ENCODE measurements at places on chromosomes 5 and 9.

- no peak for DNase-seq
Observed at GRCh38 chr9:134348404-134349155, 22.3 kb downstream of the RXRA start.

DNA sequence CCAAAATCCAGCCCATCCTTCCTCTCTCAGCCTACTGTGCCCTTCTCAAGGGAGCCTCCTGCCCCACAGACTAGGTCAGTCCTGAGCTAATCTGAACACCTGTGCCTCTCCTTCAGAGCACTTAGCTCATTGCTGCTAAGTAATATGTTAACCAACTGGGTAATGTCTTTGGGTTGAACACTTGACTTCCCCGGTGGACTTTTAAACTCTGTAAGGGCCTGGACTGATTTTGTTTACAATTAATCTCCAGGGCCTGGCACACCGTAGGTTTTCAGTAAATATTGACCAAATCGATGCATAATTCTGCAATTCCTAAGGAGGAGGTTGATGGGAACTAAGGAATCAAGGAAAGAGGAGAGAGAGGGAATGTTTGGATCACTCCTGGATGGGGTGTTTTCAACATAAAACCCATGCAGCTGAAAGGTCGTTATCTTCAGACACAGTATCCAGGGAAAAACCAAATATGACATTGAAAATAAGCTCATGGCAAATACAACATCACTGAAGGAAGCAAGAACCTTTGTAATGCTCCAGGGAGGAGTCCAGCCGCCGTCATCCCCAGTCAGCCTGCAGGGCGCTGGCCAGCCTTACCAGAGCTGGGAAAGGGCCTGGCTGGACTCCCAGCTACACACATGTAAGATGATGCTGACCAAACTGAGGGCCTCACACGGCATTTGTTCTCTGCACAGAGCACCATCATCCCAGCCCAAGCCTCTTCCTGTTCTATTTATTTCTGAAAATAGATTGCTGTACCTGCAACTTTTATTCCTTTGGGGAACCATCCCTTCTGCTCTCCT is 166.3 kb downstream of the C5orf15 start:
- DNase-seq, result no peak

GRCh38 chr9:123225374-123225813 is 43.0 kb downstream of the STRBP start:
- DNase-seq, result peak; percentile 67

- no peak for DNase-seq
Observed at GRCh38 chr9:109509611-109510010, 11.5 kb upstream of the PTPN3 start.

DNA sequence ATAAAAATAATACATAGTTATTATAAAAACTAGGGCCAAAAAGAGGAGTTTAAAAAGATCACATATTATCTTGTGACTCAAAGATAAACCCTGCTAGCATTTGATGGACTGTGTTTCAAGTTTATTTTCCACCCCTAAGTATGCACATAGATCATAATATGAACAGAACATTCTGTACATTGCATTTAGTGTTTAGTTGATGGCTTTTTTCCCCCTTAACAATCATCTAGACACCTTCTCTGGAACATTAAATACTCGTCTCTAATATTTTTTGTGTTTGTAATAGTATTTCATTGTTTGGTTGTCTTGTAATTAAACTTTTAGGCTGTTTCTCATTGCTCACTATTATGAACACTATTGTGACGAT is 10.5 kb downstream of the COL15A1 start:
- DNase-seq, result no peak

- DNase-seq, result no peak
Observed at GRCh38 chr9:107620236-107620635, 130.7 kb upstream of the KLF4 start.

DNA sequence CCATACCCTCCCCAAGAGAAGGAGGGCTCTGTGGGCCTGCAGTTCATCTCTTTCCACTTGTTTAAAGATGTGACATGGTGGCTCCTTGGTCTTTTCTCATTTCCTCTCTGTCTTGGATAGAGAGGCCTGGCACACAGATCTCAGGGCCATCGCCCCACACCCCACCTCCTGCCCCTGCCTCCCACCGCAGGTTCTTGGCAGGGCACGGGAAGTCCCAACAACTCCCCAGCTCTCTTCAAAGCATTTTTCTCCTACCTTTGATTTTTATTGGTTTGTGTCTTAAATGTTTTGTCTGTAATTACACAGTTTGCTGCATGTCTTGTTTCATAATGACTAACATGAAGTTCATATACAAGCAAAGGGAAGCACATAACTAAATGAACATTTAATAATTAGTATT is 178.5 kb upstream of the MSX2 start:
- no peak for DNase-seq

GRCh38 chr5:64569858-64570257 is 64.0 kb downstream of the RGS7BP start:
- no peak for DNase-seq

DNA sequence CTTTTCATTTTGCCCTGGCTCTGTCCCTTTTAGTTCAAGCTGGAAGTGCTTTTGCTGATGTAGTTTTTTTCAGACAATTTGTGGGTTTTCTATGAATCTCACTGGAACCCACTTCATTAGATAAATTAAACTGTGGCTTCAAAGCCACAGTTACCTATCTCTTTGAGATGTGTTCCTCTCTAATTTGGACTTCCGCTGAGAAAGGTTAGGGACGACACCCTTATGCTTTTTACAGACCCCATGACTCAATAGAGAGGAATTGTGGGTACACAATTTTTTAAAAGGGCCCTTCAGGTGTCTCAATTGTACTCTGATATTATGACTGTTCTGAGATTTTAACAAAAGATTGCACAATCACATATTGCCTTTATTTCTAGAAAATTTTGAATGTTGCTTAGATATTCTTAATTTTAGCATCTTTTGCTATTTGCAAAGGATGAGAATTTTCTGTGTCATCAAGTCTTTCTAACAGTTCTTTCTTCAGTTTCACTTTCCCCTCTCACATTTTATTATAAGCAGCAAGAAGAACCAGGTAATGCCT is 110.6 kb downstream of the GADD45G start:
- DNase-seq, result no peak

DNA sequence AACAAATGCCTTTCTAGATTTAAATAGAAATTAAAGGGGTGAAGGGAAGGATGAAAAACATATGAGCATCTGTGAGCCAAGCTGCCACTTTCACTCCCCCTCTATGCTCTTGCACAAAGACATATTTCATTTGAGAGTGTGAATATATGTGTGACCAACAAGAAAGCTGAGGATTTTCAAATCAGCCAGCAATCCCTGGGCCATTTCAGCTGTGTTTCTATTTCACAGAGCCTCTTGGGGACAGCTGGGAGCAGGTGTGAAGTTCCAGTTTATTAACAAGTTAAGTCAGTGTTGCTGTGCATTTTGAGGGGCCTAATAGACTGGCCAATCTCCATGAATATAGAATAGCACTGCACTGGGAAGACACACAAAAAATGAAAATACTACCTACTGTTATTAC is 248.7 kb upstream of the RGMB start:
- DNase-seq, result no peak

All from germinal center (tissue), 1 donor.